ENCODE measurements at places on chromosomes 1 and 21.

GRCh38 chr1:16174886-16175598 lies 19.2 kb upstream of the EPHA2 start:
- peak; percentile 65 for DNase-seq

DNA sequence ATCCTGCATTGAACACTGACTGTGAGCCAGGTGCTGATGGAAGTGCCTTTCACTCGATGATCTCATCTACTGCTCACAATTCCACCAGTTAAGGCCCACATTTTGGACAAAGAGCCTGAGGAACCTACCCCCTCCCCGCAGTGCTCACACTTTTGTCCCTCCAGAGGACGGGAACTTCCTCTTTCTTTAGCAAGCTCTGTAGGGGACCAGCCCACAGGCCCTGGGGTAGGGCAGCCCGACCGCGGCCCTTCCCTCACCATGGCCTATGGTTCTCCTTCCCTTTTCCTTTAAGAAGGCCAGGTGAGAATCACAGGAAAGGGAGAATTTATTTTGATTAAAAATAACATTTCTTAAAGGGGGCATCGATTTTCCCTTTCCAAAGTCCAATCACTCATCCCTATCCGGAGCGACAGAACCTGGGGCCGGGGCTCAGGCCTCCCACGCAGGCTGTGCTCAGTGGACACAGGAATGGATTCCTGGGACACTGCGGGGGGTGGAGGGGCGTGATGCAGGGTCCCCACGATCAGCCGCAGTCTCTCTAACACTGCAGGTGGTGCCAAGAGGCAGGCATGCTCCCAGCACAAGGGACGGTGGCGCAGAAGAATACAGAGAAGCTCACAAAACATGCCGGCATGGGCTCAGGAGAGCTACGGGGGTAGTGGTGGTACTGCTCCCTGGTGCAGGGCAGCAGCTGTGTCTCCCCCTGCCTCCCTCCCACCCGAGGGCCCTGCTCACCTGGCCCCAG lies 8.9 kb upstream of the KCNE1 start:
- no peak for DNase-seq

- no peak for DNase-seq
Observed at GRCh38 chr1:95096218-95096841, 20.8 kb upstream of the TLCD4 start.

DNA sequence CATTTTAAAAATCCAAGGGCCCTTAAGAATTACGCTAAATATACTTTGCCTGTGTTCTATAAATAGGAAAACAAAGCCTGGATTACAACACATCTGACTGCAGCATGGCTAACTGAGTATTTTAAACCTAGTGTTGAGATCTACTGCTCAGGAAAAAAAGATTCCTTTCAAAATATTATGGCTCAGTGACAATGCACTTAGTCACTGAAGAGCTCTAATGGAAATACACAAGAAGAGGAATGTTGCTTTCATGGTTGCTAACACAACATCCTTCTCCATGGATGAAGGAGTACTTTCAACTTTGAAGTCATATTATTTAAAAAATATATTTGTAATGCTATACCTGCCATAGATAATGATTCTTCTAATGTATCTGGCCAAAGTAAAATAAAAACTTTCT lies 248.3 kb upstream of the NEGR1 start:
- no peak for DNase-seq

- DNase-seq: no peak
Observed at GRCh38 chr1:235113183-235113917, 15.3 kb downstream of the TOMM20 start.

GRCh38 chr1:225754940-225755641 lies 22.5 kb upstream of the SRP9 start:
- DNase-seq: no peak

DNA sequence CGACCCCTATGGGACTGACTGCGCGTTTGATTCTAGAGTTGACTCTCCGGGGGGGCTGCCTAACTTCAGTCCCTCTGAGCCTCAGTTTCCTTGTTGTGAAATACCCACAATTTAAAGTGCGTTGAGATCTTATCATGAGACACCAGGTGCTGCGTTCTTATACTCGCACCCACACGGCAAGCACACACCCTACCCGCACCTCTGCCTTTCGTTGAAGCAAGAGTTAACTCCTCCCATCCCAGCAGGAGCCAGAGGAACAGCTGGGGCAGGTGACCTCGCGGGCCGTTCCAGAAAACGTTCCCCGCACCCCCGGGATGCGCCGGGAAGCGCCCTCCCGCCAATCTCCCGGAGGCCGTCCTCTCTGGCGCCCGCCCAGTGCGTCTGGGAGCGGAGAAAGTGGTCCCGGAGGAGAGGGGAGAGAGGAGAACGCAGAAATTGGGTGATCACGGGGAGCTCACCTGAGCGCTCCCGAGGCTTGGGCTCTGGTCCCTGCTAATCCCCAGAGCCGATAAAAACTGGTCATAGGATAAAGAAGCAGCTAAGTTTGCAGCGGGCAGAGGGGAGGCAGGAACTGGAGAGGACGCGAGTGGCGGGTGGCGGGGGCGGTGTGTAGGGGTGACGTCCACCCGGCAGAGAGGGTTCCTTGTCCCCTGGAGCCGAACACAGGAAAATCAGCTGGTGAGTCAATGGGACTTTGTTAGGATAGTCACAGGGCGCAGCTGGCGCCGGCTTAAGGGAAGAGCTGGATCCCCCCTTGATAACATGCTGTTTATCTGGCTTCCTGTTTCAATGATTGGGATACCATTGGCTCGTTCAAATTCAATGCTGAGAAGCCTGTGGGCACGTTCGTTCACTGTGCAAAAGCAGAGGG lies 869 bp downstream of the NAV1 start:
- DNase-seq: peak; percentile 81

DNA sequence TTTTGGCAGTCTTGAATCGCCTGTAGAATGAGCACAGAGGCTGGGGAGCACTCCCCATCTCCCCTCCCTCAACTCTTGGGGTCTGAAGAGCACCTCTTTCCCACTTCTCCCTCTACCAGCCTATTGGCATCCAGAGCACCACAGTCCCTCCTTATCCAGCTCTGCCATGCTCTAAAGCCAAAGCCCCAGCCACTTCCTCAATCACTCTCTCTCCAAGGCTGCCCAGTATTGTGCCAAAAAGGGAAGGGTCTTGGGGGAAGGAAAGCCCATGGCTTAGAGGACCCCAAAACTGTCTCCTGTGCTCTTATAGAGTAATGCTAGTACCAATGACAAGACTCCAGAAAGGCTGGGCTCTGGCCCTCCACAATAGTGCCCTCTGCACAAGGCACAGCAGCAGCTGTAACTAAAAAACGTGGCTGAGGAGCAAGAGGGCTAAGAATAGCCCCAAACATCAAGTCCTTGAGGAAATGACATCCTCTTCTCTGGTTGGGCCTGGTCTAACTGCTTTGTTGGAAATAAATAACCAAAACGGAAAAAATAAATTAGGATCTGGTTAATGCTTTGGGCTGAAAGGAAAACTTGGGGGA lies 28.4 kb downstream of the SLC27A3 start:
- DNase-seq: no peak

DNA sequence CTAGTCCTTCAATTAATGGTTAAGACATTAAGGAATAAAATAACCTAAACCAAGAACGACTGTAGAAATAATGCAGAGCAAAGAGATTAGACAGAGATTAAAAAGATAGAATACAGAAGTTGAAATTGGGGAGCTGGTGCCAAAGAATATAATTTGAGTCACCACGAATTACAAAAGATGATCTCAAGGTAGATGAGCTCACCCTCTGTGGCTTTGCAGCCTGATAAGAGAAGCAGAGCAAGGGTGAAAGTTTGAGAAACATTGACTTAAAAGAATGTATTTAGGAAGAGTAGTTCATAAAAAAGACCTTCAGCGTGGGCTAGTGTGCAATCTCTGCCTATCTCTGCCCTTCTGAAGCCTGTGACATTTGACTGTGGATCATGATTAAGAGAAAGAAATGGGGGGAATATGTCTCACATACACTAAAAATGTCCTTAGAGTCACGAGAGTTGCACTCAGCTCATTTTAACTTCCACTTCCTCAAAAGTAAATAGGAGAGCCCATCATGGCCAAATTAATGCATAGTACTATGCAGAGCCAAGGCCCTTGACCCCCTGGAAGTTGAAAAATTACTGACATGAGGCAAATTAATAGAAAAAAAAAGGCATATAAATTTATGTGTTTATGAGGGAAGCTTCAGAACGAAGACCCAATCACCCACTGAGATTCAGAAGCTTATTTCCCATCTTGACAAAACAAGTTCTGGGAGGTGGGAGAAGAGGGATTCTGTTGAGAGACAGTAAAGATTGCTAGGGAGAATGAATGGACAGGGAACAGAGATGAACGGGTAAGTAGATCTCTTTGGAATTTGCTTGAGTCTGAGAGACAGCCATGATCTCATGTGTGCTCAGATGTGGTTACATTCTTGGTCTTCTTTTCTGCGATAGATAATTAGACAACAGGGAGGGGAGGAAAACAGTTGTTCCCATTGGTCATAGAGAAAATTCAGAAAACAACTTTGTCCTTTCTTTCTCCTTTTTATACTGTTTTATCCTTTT lies 395.4 kb upstream of the LRRC7 start:
- DNase-seq: no peak

DNA sequence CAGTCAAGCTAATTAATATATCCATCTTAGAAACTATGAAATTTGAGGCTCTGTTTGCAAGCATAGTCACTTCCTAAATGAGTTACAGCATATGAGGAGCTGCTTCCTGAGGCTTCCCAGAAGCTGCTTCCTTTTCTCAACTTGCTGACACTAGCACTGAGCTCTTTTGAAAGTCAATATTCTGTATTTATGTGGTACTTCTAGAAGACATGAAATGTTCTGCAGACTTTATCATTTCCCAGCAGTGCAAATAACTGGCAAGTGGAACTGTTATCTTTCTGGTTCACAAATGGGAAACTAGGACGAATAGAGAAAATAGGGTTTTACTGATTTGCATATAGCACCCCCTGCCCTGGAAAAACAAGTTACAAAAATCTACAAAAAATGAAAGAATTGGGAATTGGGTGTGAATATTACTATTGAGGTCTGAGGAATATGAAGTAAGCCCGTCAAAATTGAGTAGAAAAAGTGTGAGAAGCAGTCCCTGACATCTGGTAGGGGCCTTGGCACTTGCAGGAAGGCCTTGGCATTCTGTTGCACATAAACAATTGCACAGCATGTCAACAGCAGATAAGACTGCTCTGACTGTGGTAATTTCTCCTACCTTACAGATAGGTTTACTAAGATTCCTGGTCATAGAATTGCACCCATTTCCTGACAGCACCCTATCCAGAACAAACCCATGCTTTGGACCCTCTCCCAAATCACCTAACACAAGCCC lies 7.1 kb downstream of the GIPC2 start:
- no peak for DNase-seq

DNA sequence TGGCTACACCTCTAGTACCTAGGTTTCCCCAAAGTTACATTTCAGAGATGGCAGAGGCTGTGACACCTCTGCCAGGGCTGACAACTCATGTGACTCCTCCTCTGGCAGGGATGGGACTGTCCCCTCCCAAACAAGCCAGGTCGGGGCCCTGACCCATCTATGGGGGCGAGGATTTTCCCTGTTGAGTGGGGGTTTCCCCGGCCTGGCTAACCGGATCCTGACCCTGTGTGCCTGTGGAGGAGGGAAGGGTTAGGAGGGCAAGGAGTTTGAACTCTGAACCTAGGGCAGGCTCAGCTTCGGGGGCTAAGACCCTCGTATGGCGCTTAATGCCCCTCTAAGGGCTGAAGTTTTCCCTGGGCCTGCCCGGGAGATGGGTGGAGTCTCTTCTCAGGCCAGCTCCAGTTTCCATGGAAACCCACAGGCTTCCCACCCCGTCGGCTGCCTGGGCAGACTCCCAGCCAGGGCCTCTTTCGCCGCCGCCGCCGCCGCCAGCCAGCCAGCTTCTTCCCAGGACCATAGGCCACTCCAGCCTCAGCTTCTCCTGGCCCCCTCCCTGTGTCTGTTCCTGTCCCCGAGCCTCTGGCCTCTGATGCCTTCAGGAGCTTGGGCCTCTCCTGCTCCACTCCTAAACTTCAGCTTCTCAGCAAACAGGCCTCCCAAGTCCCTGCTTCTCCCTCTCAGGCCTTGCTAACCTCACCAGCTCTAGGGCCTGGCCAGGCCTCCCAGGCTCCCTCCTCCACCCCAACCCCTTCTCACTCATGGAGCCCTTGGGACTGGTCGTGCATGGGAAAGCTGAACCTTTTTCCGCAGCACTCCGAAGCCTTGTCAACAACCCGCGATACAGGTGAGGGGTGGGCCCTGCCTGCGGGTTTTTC lies at the start of gene BTBD19:
BTBD19 (plus strand) TSS at position 461 of the 875 bp plus-strand sequence; CDS start at position 759, 298 bp downstream.
- peak; percentile 94 for DNase-seq

DNA sequence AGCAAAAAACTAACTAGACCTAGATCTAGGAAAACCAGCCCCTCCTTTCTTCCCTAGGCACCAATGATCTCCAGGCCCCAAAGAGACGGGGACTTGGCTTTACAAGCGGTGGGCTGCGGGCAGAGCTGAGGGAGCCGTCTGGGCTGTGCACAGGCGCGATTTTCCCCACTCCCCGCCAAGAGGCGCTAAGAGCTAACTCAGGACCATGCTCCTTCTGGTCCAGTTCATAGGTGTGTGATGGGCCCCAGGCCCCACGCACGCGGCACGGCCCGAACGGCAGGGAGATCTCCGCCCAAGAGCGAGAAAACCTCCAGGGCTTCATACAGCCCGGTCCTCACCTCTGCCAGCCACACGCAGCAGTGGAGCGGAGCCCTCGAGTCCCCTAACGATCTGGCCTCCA lies 7.5 kb upstream of the GPR153 start:
- peak; percentile 45 for DNase-seq

GRCh38 chr1:217554849-217555248 lies 76.0 kb downstream of the GPATCH2 start:
- DNase-seq: no peak

GRCh38 chr1:233668725-233669294 lies 54.9 kb downstream of the KCNK1 start:
- no peak for DNase-seq

DNA sequence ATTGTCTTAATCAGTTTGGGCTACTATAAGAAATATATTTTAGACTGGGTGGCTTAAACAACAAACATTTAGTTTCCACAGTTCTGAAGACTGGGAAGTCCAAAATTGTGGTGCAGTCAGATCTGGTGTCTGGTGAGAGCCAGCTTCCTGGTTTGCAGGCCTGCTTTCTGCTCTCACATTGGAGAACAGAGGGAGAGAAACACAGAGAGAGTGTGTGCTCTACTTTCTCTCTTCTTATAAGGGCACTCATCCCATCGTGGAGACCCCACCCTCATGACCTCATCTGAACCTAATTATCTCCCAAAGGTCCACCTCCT lies 4.1 kb downstream of the LEPR start:
- no peak for DNase-seq

- DNase-seq: no peak
Observed at GRCh38 chr1:153985341-153985912, 712 bp downstream of the RAB13 start.

GRCh38 chr21:46078978-46079351 lies 18.9 kb upstream of the COL6A2 start:
- DNase-seq: no peak

DNA sequence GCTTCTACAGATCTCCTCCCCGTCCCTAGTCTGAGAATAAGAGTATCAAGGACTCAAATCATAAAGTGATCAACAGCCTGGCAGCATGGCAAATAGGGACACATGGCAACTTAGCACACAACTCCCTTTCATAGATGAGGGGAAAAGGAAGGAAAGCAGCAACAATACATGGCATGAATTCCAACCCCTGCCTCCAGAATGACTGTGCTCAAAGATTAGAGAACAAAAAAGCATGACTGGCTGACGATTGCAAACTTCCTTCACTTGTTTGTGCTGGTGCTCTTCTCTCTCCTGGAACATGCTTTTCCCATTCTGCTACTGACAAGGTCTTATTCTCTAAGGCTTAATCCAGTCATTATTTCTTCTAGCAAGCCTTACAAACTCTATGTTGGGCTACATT lies 11.5 kb downstream of the KTI12 start:
- DNase-seq: no peak

GRCh38 chr1:167635156-167635648 lies 5.2 kb downstream of the RCSD1 start:
- peak; percentile 79 for DNase-seq
